ENCODE measurements at places on chromosomes 4 and X. TPM values are rescaled to one million over a fixed set of nuclear protein-coding genes. Genes with fewer than 3 reads are reported as not detected.

The HOPX gene
- 2.7 TPM for total RNA-seq

The PNMA6F gene
- total RNA-seq: not detected

The RPS3A gene
- total RNA-seq: 1,396 TPM

The DCAF12L1 gene
- not detected for total RNA-seq

The TKTL1 gene
- total RNA-seq: not detected

The ADH7 gene
- total RNA-seq: not detected

The ADAMTS3 gene
- total RNA-seq: 0.25 TPM

The TREX2 gene
- total RNA-seq: 0.42 TPM

Data from left colon (tissue), 2 donors.